Dermis blood vessel endothelial cell (primary cell): ENCODE measurements at places on chromosomes 7 and 10.

DNA sequence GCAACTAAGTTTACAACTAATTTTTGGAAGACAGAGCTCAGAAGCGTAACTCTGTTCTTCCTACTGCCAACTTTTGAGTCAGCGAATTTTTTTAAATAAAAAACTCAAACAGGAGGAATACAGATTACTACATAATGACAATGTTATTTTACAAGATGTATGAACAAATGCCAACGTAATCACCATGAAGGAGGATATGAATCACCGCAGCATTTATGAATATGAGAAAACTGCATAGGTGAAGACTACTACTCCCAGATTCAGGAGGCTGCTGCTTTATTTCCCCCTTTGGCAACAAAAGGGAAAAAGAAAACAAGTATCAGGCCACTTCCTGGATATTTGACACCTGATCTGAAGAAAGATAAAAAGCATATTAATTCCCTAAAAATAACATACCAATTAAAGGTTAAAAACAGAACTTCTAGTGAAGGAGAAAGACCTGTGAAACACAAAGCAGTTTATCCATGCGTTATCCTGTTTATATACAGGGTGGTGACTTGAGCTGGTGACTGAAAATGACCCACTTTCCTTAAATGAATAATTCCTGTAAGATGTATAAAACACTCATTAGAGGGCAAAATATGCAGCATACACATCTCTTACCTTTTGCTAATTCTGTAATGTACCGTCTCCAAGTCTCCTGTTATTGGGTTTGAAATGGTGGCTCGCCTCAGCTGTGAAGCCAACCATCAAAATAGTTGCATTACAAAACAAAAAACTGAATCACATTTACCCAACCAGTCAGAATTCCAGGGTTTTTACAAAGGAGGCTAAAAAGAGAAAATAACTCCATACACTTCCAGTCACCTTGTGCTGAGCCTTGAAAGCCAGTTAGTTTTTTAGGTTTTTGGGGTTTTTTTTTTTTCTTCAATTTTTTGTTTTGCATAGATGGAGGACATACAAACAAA, 52.0 kb downstream of the P4HA1 start:
- DNase-seq: peak; percentile 92

GRCh38 chr10:113252650-113253618, 299.9 kb upstream of the HABP2 start:
- DNase-seq: no peak

DNA sequence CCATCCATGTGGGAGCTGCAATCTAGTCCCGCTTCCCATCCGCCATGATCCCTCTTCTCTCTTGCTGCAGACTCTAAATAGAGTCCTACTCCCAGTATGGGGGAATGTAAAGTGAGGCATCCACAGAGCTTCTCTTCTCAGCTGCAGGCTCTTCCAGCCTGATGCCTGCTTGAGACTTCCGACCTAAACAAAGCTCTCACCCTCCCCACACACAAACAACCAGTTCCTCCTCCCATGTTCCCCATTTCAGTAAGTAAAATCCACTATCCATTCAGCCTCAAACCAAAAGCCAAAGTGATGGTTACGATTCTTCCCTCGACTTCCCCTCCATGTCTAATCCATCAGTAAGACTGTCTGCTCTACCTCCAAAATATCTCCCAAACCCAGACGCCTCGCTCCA, 108.2 kb upstream of the NFE2L3 start:
- DNase-seq: no peak

DNA sequence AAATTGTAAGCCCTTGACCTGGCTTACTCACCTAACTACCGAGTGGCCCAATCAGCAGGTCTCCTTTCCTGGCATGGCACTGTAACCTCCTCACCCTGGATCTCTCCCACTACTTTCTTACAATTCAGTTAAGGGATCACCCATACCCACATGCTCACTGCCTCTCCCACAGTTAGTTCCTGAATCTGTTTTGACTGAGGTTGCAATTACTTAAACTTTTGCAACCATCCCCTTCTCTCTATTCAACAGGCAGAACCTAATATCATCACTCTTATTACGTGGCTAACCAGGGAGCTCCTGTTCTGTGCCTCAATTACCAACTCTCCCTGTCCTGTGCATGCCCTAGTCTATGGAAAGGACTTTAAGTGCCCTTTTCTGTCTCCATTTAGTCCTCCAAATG, 84.2 kb upstream of the IKZF1 start:
- DNase-seq: no peak

GRCh38 chr10:22764639-22765038, 50.3 kb upstream of the PIP4K2A start:
- no peak for DNase-seq

GRCh38 chr7:102387064-102387463, 9.1 kb upstream of the PRKRIP1 start:
- DNase-seq: no peak

- DNase-seq: no peak
Measured at GRCh38 chr10:7432884-7433726, 22.3 kb upstream of the SFMBT2 start.

DNA sequence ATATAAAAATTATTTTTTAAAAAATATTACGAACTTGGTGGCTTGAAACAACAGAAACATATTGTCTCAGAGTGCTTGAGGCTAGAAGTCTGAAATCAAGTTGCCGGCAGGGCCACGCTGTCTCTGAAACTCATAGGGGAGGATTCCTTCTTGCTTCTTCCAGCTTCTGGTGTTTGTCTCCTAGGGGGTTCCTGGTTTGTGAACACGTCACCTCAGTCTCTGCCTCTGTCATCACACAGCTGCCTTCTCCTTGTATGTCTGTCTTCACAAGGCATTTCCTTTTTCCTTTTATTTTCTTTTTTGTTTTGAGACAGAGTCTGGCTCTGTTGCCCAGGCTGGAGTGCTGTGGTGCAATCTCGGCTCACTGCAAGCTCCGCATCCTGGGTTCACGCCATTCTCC, 12.7 kb upstream of the SNX8 start:
- DNase-seq: peak; percentile 25

GRCh38 chr7:102188746-102189145, 97.9 kb upstream of the SH2B2 start:
- DNase-seq: no peak

DNA sequence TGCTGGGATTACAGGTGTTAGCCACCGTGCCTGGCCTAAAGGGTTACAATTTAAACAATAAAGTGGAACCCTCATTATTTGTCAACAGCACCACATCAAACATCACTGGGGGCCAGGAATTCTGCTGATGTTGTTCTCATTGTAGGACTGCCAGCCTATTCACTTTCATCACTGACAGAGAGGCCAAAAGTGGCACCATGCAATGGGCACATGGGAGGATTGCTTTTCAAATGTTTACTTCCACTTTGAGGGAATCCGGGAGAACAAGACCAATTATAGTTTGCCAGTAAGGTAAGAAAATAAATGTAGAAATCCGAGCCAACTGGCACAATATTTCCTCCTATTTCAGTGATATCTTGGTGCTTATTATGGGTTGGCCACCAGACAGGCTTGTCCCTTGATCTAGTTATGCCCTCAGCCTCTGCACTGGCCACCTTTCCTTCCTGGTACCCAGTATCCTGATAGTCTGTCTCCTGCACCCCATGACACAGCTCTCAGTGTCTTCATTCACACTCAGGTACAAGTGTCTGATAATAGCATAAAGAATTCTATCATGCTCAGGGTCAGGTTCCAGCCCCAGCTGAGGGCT, 82.6 kb downstream of the ANLN start:
- DNase-seq: no peak

DNA sequence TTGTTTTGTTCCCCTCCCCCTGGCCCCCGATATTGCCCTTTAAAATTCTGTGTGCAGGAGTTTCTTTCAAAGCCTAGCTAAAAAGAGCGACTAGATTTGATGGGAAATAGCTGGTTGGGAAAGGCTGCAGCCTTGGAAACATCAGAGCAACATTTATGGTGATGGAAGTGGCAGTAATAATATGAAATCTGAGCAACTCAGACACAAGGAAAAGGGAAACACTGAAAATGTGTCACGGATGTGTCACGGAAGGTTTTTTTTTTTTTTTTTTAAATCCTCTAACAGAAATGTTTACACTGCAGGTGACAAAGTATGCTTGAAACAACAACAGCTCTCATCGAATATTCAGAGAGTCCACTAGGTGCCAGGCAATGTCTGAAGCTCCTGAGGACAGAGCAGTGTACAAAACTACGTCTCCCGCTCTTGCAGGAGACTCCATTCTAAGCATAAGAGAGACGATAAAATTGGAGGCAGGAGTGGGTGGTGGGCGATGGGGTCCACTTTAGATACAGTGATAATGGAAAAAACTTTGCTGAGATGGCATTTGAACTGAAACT, 143.0 kb downstream of the RSU1 start:
- peak; percentile 8 for DNase-seq

- DNase-seq: no peak
Measured at GRCh38 chr7:54330216-54330800, 211.9 kb upstream of the VSTM2A start.

DNA sequence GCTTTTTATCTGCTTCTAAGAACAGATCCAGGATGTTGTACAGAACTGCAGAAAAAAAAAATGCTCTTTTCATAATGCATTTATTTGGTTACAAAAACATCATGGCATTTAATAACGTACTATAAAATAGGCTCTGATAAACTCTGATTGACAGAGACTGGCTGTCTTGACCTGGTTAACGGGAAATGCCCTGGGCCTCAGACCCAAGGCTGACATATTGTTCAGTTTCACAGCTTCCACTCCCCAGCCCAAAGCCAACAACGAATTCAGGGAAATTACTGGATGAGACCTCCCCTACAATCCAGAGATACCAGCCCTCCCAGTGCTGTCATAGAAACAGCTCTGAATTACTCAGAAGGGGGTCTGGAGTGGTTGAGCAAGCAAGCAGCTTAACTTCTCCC, 260.1 kb downstream of the CREB5 start:
- no peak for DNase-seq

DNA sequence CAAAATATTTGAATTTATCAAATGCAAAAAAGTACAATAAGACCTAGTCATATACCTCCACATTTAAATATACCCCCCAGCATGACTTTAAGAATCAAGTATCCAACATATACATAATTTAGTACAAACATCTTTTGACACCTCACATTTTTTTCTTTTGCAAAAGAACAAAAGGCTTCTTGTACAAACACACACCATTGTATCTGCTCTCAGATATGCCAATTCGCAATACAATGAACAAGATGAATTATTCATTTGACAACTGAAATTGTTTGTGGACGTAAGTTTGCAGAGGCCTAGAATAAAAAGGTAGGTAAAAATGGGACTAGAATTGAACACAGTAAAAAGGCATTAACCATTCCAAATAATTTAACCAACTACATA, 154.4 kb downstream of the CACNA2D1 start:
- no peak for DNase-seq

GRCh38 chr10:77156406-77156879, 481.2 kb downstream of the KCNMA1 start:
- DNase-seq: peak; percentile 59

GRCh38 chr10:31590023-31590800, 271.2 kb downstream of the ZEB1 start:
- no peak for DNase-seq

DNA sequence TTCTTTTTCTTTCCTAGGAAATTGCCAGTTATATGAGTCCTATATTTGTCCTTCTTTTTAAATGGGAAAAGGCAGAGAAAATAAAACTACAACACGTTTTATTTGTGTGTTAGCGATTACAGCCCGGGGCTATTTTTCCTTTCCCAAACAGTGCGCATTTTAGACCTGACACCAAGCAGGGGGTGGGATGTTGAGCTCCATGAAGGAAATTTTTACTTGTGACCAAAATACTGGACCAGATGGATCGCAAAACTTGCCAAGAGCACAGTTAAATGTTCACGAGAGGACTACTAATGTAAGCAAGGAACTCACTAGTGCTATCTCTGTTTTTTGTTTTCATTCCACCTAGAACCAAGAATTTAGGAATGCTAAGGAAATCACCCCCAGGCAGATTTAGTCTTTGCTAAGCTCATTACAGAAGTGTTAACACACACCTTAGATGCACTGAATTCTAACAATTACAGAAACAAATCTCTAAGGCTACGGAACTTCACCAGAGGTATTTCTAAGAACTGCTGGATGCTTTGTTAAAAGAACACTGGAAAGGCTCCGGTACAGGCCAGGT, 114.8 kb downstream of the JAZF1 start:
- no peak for DNase-seq
